ENCODE measurements at places on chromosomes 3 and 15.

DNA sequence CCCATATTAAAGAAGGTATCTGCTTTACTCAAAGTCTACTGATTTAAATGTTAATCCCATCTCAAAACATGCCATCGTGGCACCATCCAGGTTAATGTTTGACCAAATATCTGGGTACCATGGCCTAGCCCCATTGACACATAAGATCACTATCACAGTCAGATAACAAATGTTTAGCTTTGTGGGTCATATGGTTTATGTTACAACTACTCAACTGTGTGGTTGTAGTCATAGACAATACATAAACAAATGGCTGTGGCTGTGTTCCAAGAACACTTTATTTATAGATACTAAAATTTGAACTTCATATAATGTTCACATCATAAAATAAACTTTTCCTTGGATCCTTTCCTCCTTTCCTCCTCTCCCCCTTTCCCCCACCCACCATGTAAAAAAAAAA is 9.8 kb upstream of the SNRPN start:
- no peak for DNase-seq

DNA sequence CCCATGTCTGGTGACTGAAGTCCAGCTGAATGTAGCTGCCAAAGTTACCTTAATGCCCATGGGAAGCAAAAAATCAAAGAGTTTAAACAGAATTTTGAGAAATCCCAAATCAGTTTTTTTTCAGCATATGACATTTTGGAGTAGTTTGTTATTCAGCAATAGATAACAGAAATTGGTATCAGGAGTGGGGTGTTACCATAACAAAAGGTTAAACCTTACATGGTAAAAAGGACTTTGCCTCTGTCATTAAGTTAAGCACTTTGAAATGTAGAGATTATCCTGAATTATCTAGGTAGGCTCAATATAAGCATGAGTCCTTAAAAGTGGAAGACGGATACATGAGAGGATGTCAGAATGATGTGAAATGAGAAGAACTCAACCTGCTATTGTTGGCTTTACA is 32.1 kb downstream of the DTWD1 start:
- no peak for DNase-seq

DNA sequence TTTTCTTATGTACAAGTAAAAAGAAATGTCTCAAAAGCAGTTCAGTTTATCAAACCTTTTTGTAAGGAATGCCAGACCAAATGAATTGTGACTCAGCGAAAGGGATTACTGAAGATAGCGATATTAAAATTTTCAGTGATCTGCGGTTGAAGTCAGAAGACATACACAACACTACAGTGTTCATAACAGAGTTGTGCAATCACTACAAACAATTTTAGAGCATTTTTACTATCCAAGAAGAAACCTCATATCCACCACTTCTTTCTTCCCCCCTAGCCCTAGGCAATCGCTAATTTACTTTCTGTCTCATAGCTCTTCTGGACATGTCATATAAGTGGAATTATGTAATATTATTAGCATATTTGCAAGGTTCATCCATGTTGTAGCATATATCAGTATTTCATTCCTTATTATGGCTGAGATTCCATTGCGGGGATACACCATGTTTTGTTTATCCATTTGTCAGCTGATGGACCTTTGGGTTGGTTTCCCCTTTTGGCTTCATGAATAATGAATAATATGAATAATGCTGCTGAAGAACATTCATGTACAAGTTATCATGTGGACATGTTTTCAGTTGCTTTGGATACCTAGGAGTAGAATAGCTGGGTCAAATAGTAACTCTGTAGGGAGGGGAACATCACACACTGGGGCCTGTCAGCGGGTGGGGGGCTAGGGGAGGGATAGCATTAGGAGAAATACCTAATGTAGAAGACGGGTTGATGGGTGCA is 23.6 kb upstream of the ALPK3 start:
- DNase-seq, result no peak

GRCh38 chr3:56795097-56795828 is 6.5 kb downstream of the ARHGEF3 start:
- DNase-seq, result no peak
